ENCODE measurements at places on chromosomes 5 and 9.
A peak's percentile ranks its signal among the peaks of the same experiment; 100 is the strongest.

- peak; percentile 80 for DNase-seq
Measured at GRCh38 chr5:79513704-79514390, at the start of gene HOMER1. Gene HOMER1 (minus strand): TSS chr5:79514134. CDS start chr5:79512774, 1,360 bp downstream.

GRCh38 chr5:64587370-64587769, 81.6 kb downstream of the RGS7BP start:
- DNase-seq = no peak

- DNase-seq = no peak
Measured at GRCh38 chr9:72445306-72445995, 76.0 kb upstream of the TMC1 start.

DNA sequence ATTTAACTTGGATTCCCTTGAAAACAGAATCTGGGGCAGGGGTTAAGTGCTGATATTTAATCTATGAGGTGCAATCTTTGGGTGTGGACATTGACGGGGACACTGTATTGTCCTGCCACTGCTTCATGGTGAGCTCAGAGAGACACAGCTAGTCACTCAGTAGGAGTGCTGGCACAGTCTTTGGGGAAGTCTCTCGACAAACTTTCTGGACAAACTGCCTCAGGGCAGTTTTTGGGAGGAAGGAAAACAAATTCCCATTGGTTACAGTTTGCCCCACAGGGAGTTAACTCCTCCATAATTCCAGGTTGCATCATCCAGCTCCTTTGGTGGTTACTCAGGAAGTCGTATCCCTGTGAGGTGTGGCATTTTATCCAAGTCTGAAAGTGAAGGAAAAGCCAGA, 17.9 kb downstream of the HNRNPK start:
- no peak for DNase-seq

DNA sequence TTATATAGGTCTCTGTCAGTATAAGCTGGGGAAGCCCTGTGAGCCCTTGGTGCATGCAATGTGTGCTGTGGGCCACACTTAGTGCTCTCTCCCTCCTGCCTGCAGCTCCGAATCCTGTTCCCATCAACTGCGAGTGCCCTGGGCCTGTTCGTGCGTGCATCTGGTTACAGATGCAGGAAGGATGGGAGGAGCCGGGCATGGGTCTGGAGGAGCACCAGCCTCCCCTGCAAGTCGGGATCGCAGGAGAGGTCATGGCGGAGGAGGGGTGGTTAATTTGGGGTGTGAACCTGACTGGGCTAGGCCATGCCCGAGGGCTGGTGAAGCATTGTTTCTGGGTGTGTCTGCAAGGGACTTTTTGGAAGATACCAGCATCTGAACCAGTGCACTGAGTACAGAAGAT, 274.6 kb upstream of the IRX4 start:
- no peak for DNase-seq

DNA sequence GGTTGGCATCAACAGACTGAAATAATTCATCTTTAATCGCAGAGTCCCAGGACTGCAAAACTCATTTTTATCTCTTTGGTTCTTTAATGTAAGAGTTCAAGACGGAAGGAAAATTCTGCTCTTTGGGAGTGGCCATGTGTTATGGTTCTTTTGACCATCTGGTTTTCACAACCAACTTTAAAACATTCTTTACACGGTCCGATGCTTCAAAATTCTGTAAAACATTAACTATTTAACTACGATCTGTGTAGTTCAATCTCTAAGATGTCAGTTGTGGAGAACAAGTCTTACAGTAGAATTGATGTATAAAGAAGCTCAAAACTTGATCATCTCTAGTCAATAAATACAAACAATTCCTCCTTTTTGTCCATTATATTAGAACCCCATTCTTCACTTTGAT, 83.0 kb downstream of the CMYA5 start:
- DNase-seq = no peak

DNA sequence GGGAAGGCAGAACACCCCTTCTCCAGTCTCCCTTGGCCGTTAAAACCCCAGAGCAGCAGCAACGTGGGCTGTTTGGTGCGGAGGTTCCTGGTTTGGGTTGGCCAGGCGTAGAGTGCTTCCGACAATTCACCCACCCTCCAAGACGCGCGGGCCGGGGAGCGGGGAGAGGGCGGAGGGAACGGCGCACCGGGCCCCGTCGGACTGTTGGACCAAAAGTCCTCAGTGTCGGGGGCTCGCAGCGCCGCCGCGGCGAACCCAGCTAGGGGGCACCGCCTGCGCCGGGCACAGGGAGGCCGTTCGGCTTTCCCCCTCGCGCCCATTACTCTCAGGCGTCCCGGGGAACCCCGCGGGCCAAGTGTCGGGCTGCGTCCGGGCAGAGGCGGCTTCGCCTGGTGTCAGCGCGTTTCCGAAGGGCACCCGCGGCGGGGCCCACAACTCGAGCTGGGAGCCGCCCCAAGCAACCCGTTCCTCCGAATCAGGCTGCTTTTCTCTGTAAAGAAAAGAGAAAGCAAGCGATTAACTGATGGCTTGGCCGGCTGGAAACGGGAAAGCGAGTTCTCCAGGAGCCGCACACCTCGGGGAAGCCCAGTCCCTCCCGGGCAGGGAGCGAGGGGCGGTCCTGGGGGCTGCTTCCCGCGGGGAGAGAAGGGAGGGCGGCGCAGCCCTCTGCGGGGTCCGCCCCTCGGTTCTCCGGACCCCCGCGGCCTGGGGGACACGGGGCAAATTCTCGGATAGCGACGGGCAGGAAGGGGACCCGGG, 145.5 kb downstream of the ERCC6L2 start:
- DNase-seq = peak; percentile 39

GRCh38 chr5:140344683-140345423, 1.6 kb downstream of the HBEGF start:
- DNase-seq = no peak

DNA sequence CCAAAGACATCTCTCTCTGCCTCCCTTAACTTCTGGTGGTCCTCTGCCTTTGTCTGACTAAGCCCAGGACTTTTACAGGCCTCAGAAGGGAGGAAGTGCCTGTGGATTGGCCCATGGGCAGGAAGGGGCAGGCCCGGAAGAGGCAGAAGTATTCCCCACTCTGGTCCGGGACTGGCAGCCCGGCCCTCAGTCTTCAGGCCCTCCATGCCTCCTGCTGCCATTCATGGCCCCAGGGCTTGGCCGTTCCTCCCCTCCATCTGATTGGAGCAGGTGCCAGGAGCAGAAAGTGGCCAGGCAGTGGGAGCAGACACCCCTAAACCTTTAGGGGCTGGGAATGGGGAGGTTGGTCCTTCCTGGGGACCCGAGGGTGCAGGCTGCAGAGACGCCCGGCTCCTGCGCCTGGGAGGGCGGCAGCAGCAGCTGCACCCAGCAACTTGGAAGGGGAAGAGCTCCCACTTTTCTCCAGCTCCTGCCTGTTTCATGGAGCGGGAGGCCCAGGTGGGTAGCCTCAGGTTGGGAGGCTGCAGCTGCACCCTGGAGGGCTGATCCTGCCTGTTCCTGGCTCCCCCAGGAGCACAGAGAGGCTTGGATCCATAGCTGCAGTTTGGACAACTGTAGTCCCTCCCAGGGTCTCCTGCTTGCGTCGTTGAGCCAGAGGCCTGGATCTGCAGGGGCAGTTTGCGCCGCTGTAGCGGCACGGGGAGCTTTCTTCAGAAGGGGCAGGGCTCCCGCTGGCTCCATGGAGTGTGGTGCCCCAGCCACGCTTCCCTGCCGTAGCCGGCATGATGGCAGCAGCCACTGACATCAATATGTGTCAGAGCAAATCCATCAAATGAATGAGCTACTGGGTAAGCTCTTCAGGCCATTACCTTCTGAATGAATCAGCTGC, 661.5 kb upstream of the NUDT12 start:
- no peak for DNase-seq

DNA sequence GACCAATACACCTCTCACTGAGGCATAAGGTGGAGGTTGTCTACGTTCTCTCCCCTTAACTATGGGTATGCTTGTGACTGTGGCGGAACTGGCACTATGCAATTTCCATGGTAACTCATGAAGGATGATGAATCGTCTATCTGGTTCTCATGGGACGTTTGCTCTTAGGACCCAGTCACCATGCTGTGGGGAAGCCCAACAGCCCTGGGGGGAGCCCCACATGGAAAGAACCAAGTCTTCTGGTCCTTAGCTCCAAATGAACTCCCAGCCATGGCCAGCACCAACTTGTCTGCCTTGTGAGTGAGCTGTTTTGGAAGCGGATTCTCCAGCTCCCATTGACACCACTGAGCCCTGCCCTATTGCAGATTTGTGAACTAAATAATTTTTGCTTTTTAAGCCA, 188.7 kb upstream of the S1PR3 start:
- no peak for DNase-seq

DNA sequence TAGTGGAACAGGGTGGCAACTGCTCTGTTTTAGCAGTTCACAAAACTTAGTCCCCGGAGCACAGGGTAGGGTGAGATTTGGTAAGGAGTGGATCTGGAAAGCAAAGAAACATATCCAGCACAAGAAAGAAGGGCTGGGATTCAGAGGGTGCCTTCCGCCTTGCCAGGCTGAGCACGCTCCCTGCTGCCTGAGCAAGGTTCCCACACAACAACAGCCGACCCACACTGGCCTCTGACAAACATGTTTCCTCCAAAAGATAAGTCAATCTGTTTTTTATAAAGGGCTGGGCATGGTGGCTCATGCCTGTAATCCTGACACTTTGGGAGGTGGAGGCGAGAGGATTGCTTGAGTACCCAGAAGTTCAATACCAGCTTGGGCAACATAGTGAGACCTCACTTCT, 45.8 kb downstream of the RAB3C start:
- no peak for DNase-seq

GRCh38 chr5:172910828-172911627, 48.2 kb upstream of the RPL26L1 start:
- peak; percentile 31 for DNase-seq

- DNase-seq = no peak
Measured at GRCh38 chr5:117054911-117055310, 480.3 kb upstream of the SEMA6A start.

- DNase-seq = no peak
Measured at GRCh38 chr5:126975796-126976195, 54.6 kb downstream of the MARCHF3 start.

DNA sequence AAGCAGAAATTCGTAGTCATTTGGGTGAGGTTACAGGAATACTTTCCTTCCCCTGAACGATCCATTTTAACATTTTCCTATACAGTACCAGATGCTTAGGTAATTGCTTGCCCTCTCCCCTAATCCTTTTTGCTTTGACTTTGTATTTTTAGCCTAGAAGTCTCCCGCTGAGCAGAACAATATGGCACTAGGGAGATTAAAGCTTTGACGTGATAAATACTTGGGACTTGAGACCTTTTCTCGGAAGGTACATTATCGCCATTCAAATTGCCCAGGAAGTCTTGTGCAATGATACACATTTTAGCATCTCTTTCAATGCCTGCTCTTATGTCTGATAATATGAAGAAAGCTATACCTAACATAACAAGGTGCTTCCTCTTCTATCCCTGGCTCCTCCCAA, 22.9 kb upstream of the SPATA31C2 start:
- no peak for DNase-seq

All from WTC11 (cell line).